ENCODE measurements at places on chromosomes 11 and 22.

GRCh38 chr11:78820741-78821140 lies 246.1 kb upstream of the NARS2 start:
- no peak for DNase-seq

- DNase-seq = no peak
Observed at GRCh38 chr11:79170321-79170720, 270.5 kb downstream of the TENM4 start.

GRCh38 chr11:123139206-123139605 lies 55.8 kb downstream of the CLMP start:
- no peak for DNase-seq

DNA sequence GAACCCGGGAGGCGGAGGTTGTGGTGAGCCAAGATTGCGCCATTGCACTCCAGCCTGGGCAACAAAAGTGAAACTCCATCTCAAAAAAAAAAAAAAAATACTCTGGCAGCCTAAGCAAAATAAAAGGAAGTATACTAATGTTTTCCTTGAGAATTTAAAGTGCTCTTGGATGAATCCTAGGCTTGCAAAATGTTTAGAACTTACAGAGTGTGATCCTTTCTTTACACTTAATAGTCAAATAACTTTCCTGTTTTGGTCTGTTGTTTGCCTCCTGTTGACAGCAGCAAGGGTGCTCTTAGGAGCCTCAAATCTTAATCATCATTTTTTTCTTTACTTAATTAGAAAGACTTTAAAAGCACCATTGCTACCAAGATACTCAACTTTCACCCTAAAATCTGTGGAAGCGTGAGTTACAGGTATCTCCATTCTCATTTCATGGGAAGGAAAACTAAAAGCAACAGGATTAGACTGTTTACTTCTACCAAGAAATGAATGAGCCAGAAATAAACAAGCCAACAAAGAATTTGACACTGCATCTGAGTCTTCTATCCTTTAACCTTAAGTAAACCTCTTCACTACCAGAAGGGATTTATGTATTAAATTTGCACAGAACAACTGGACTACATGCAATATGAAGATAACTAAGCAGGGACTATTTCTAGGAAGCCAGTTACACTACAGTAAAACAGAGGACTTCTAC lies 38.7 kb upstream of the CRTAM start:
- DNase-seq = no peak

GRCh38 chr22:11627436-11627797 lies 3900.6 kb upstream of the OR11H1 start:
- no peak for DNase-seq

Data from T-helper 2 cell treated with Interferon-gamma antibody and Interleukin-4, amounts not matched to agents 5 μg/mL and 100 μg/mL, for 36 hours (primary cell).